CD4-positive, alpha-beta T cell (primary cell): ENCODE measurements at places on chromosomes 4 and X.
A peak's percentile ranks its signal among the peaks of the same experiment; 100 is the strongest.

DNA sequence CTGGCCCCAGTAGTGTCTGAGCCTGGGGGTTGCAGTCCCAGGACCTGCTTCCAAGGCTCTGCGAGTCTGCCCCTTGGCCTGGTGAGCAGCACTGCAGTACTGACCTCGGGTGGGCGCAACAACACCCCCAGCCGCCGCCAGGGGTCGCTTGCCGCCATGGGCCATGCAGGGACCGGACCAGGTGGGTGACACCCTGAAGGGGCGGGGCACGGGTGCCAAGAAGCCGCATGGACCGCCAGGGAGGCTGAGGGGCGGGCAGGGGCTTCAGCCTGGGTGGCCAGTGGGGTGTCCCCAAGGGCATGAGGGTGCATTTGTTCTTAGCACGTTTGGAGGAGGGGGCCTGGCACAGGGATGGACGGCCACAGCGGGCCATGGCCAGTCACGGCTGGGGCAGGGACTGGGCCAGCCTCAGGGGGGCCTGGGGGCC lies 25.0 kb downstream of the TACC3 start:
- H3K4me1 ChIP-seq, result peaks cover 16% of the 10 kb centered on the region
- peak; percentile 70 for DNase-seq
- H3K36me3 ChIP-seq, result peaks cover 32% of the 10 kb centered on the region

GRCh38 chrX:46551494-46552128 lies 6.4 kb upstream of the ZNF674 start:
- no peak overlapping the region for H3K4me3 ChIP-seq
- H3K36me3 ChIP-seq, result peaks cover 3% of the 10 kb centered on the region
- DNase-seq, result no peak

- no peak for DNase-seq
- no peak overlapping the region for H3K4me3 ChIP-seq
- no peaks in the 10 kb centered on the region for H3K36me3 ChIP-seq
- no peak overlapping the region for H3K27ac ChIP-seq
Observed at GRCh38 chr4:81796790-81797528, 325.3 kb upstream of the RASGEF1B start.

DNA sequence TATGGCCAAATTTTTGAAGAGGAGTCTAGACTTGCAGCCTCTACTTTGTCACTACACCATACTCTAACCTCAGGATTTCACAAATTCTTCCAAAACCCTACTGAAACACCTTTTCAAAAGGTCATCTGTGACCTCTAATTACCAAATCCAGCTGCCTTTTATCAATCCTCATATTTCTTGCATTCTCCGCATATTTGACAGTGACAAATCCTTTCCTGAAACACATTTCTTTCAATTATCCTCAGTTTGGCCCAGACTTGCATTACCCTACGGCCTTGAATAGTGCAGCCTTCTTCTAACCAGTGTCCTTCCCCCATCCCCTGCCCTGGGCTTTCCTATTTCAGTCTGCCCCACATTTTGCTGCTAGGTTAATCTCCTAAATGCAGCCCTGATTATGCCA lies 25.5 kb downstream of the MID2 start:
- H3K4me3 ChIP-seq, result no peak overlapping the region
- no peak overlapping the region for H3K27ac ChIP-seq

- no peak for DNase-seq
- H3K27ac ChIP-seq, result no peak overlapping the region
- H3K27me3 ChIP-seq, result no peaks in the 10 kb centered on the region
- no peak overlapping the region for H3K4me3 ChIP-seq
- peaks cover 28% of the 10 kb centered on the region for H3K36me3 ChIP-seq
Observed at GRCh38 chrX:120614816-120615215, 10.9 kb downstream of the MCTS1 start.

DNA sequence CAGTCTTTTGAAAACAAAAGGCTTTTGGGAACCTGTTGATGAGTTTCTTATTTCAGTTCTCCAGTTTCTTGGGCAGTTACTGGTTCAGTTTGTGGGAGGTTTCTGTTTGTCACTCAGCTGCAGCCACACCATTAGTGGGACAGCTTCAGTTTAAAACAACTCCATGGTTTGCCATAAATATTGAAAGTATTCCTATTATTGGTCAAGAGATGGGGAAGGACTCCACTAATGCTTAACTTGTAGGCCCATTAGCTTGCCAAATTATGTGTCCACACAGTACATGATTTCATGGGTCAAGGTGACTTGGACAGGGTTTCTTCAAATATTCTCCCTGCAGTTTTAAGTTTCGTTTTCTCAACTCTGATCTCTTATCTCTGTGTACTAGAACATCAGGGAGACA lies 15.5 kb upstream of the ASIC5 start:
- H3K27ac ChIP-seq, result no peak overlapping the region
- no peak overlapping the region for H3K4me3 ChIP-seq

DNA sequence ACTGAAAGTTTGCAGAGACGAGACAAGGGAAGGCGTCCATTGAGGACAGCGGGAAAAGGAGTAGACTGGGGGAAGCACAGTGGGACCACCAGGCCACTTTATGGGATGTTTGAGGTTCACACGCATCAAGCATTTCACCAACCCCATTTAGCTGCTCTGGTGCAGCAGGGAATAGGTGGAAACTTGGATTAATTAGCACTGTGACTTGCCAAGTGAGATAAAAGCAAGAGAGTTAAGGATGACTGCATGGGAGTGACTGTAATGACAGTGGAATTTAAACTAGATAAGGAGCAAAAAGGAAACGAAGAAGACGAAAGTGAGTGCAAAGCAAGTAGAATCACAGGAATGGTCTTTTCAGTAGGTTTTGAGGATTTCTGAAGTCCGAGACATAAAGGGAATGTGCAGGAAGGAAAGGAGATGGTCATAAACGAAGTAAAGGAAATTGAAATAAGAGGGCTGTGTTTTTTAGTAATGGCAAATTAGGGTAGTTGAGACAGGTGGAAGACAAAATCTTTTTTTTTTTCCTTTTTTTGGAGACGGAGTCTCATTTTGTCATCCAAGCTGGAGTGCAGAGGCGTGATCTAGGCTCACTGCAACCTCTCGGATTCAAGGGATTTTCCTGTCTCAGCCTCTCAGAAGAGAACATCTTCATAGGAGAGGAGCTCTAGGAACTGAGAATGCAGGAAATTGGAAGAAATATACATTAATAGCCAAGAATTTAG lies 119.0 kb upstream of the MAP9 start:
- no peaks in the 10 kb centered on the region for H3K4me1 ChIP-seq
- no peak for DNase-seq
- no peak overlapping the region for H3K4me3 ChIP-seq
- no peak overlapping the region for H3K27ac ChIP-seq

DNA sequence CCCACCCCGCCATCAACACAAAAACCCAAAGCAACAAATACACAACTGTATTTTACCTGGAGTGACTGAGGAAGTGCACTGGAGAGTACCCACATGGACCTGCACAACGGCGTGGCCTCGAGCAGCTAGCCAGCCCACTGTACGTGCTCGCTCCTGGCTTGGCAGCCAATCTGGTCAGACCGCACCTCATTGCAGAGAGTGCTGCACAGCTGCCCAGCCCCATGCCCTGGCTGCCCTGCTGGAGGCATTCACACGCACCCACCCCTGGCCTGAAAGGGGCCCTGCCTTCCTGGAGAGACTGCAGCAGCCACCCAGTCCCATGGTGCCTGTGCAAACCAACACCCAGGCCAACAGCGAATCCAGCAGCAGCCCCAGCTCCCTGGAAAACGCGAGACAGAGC lies 116.3 kb downstream of the GALNTL6 start:
- no peaks in the 10 kb centered on the region for H3K4me1 ChIP-seq
- H3K27me3 ChIP-seq, result no peaks in the 10 kb centered on the region

DNA sequence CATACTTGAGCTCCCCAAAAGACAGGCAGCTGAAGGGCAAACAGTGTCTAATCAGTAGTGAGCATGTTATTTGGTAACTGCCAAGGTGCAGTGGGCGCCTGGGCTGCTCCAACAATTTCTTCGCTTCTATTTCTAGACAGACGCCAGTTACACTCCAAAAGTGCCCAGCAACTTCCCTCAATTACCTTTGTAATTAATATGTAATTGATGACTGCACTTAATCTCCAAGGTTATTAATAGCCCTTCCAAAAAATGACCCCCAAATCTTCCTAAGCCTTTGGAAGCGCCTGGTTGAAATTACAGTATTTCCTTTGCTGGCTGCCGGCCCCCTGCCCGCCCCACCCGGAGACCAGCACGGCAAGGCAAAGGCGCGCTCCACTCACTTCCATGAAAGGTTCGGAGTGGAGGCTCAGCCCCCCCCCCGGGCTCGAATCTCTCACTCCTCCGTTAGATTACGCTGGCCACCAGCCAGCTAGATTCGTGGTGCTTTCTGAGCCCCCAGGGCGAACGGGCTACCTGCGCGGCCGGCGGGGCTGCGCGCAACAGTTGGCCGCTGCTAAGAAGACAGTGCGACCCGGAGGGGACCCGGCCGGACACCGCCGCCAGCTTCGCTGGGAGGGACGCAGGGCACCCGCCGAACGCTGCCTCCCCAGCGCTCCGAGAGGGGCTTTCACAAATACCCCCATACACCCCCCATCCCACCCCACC lies 1.9 kb downstream of the GPC4 start:
- H3K27me3 ChIP-seq, result no peaks in the 10 kb centered on the region
- no peak for DNase-seq

DNA sequence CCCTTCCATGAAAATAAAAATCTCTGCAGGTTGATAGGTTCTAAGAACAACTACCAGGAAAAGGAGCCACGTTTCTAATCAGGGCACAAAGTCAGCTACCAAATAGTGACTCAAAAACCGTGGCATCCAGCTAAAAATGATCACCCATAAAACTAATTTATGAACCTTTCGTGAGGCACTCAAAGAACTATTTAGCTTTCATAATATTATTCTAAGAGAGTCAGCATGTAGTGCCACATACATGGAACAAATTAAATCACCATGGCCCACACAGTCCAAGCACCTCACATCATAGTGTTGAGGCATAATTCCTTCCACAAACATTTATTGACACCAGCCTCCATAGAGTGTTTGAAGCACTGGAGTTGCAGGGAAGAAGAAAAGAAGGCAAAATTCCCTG lies 252.0 kb upstream of the PPARGC1A start:
- no peak for DNase-seq
- no peaks in the 10 kb centered on the region for H3K4me1 ChIP-seq
- H3K36me3 ChIP-seq, result no peaks in the 10 kb centered on the region
- no peaks in the 10 kb centered on the region for H3K27me3 ChIP-seq
